ENCODE measurements at places on chromosomes 7 and 10.

DNA sequence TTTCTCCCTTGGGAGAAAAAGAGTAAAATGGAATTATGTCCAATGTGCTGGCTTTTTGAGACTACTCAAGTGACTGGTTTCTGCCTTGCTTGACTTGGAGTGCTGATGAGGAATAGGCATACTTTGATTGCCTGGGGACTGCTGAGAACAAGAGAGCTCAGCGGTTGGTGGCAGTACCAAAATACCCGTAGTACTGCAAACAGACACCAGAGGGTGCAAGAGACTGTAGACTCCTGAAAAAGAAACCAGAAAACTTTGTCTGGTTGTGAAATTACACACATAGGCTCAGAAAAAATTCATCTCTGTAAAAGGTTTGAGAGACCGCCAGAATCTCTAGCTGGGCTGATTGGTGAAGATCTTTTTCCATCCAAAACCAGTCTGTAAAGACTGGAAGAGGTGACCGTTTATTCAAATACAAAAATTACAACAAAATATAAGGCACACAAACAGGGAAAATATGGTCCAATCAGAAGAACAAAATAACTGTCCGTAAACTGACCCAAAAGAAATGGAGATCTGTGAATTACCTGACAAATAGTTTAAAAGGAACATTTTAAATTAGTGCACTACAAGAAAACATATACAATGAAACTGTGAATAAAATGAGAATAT lies 18.5 kb downstream of the BICC1 start:
- DNase-seq = peak; percentile 33

GRCh38 chr10:132097609-132098377 lies 32.0 kb downstream of the JAKMIP3 start:
- no peak for DNase-seq

- DNase-seq = no peak
Measured at GRCh38 chr10:3472287-3473051, 299.9 kb upstream of the PITRM1 start.

GRCh38 chr7:52799817-52800216 lies 235.6 kb upstream of the POM121L12 start:
- no peak for DNase-seq

GRCh38 chr7:123303926-123304325 lies 104.2 kb upstream of the SLC13A1 start:
- no peak for DNase-seq

DNA sequence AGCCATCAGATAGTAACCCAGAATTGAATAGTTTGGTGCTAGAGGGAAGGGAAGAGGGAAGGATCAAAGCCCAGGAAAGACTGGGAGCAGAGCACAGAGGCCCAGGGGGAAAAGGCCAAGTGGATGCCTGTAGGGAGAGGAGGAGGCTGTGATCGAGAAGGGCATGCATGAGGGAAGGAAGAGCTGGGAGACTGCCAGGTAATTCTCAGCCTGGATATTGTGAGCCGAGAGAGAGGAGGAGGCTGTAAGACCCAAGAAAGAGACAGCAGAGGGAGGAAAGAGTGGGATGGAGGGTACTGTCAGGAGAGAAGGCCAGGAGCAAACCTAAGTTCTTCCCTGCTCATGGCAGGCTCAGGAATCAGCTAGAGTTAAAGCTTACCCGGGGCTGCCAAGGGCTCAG lies 178.2 kb downstream of the CCDC3 start:
- DNase-seq = no peak

- DNase-seq = no peak
Measured at GRCh38 chr7:128420773-128421172, 11.0 kb upstream of the IMPDH1 start.

DNA sequence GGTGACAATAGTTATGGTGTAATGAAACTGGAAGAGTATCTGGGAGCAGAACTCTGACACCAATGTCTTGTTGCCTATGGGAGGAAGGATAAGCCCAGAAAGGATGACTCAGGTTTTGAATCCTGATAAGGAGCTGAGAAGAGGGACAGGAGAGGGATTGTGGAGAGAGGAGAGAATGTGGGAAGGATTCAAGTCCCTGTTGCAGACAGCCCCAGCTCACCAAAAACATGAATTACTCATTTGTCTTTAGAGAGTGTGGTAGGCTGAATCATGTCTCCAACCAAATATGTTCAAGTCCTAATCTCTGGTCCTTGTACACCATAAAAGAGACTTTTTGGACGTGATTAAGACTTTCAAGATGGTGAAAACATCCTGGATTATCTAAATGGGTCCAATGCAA lies 206.9 kb upstream of the PHYHIPL start:
- DNase-seq = no peak

DNA sequence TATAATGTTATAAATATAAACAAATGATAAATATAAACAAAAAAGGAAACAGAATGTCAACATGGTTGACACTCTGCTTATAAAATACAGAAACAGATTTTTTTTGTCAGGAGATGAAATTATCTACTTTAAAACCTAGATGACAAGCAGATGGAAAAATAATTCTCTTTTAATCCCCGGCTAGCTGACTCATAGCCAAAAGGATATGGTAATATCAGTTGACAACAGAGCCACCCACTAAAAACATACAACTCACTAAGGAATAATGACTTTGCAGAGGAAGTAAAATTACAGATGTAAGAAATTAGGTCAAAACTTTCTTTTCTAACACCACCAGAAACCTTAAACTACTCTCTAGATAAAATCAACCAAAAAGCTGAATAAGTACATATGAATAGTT lies 131.1 kb upstream of the ABCB5 start:
- no peak for DNase-seq

DNA sequence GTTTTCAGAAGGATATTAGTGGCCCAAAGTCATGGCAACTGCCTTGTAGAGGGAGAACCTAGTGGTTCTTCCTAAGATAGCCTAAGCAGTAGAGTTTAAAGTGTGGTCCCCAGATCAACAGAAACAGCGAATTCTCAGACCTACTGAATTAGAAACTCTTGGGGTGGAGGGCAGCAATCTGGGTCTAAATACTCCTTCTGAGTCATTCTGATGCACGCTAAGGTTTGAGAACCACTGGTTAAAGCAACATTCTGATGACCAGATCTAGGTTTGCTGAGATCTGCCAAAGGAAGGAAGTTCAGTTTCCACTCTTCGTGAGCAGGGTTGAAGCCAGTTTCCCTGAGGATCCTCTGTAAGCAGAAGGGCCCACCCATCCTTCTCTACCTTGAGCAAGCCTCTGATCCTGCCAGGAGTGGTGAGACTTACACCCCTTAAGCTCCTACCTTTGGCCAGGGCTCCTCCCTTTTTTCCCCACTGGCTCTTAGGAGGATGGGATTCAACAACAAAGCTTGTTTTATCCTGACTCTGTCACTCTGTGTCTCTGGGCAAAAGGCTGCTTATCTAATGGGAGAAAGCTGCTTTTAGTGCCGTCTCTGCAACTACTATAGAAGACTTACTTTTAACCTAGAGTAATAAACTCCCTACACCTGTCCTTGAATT lies 26.8 kb upstream of the TRUB1 start:
- no peak for DNase-seq

- DNase-seq = no peak
Measured at GRCh38 chr7:115476671-115477181, 553.8 kb downstream of the TFEC start.

GRCh38 chr10:33521062-33521461 lies 186.6 kb upstream of the NRP1 start:
- no peak for DNase-seq

DNA sequence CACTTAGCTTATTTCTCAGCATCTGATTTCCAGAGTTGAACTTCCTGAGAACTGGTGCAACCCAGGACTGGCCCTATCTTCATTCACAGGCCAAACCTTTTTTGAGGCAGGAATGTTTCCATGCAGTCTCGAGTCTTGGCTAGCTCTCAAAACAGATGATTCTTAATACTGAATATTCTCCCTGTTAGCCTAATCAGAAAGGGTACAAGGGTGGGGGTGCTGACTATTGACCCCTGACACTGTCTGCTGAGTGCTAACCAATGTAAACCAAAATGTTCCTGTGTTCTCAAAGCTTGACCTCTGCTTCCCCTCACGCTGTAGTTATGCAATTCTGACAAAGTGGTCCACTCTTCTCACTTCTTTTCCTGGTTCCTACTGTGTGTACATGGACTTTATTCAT lies 25.3 kb downstream of the VWDE start:
- no peak for DNase-seq

DNA sequence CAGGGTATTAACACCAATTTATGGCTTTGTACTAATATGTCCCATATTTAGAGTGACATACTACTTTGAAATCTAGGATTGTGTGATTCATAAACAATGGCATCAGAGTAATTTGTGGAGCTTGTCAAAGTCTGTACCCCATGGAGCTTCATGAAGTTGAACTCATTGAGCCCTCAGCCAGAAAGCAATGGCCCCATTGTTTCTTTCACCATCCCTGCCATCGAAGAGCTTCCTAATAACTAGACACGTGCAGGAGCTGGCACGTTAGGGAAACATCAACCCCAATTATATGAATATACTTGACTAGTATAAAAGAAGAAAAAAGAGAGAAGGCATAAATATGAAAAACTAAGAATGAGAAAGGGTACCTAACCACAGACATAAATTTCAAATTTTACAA lies 206.6 kb downstream of the CXCL12 start:
- no peak for DNase-seq

GRCh38 chr10:114723991-114724715 lies 66.1 kb upstream of the ABLIM1 start:
- no peak for DNase-seq

GRCh38 chr10:102113956-102114857 lies 6.0 kb downstream of the LDB1 start:
- DNase-seq = no peak

DNA sequence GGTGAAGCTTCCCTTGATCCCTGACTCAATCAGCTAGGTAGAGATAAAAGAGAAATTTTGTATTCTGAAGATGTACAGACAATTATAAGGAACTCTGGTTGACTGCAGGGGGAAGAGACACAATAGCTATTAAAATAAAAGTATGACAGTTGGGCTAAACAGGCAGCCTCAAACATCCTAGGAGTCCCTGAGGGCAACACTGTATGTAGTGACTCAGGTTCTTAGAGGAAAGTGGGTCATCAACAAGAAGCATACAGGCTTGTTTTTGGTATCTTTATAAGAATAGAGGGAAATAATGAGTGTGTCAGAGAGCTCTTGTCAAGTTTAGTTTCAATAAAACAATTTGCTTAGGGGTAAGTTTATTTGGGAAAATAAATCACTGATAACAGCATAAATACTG lies 150.3 kb downstream of the AUTS2 start:
- DNase-seq = no peak

GRCh38 chr10:117284716-117285494 lies 44.0 kb downstream of the SLC18A2 start:
- peak; percentile 93 for DNase-seq

DNA sequence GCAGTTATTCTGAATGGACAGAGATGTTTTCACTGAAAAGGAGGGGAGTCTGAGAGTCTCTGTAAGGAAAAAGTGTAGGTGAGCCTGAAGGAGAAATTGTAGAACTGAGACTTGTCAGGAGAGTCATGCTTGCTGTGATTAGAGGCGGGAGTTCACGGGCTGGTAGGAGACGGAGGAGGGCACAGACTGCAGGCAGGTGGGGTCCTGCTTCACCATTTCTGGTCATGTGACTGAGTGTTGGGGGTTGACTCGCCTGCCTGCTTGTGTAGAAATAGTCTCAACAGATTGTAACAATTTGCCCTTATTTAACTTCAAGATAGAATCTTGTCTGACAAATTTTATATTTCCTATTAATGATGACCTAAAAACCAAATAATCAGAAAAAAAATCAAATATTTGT lies 70.3 kb downstream of the OGDH start:
- DNase-seq = no peak

DNA sequence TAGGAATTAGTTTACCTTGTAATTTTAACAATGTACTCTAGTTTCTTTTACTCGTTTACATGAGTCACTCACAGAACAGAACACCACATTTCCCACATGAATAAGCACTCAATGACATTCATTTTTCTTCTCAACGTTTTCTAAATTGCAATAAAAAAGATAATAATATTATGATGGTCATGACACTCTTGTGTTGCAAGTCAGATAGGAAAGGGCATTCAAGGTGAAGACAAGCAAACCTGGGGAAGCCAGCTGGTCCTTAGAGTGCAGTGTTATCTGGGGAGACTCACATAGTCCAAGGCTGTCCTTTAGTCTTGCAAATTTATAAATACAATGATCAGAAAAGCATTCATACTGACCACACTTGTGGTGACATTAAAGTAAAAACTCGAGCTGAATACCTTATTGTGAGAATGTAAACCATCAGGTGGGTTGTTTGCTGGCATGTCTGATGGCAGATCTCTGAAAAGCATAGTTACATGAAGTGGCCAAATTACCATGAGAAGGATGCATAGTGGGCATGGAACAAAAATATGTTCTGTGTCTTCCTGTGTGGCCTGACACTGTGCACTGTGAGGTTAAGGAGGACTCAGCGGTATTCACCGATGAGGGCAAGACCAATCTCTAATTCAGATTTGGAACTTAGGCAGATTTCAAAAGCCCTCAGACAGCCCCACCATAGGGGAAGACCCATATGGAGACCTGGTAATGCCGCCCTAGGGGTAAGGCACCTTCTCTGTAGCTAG lies 158.9 kb upstream of the ASAH2 start:
- DNase-seq = no peak

GRCh38 chr10:63094405-63094804 lies 38.7 kb upstream of the NRBF2 start:
- no peak for DNase-seq

- DNase-seq = no peak
Measured at GRCh38 chr7:41027428-41028115, 675.3 kb downstream of the INHBA start.

DNA sequence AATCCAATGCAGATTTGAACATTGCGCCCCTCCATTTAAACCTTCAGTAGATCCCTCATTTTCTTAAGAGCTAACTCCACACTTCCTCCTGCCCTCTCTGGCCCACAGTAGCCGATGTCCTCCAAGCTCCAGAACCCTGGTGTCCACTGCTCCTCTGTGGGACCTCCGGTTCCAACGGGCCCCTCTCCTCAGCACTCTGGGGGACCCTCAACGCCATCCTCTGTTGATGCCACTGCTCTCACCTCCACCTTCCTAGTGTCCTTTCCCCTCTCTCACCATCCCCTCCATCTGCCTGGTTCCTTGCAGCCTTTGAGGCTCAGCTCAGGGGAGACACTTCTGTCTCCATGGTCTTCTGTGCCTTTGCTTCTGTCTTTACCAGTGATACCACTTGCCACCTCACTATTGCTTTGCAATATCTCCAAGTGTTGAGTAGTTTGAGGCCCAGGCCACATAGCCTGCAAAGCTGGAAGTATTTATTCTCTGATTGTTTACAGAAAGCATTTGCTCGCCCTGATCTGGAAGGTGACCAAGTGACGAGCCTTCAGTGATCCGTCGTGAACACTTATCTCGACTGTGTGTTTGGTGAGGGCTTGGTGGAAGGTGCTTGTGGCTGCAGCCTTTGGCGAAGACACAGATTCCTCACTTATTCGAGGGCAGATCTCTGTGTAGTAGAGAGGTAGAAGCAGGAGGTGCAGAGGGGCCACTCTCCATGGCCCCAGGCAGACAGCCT lies 104.8 kb upstream of the SHH start:
- DNase-seq = no peak

GRCh38 chr7:98456866-98457265 lies 56.0 kb upstream of the BAIAP2L1 start:
- no peak for DNase-seq

GRCh38 chr10:88582411-88582805 lies 710 bp downstream of the RNLS start:
- no peak for DNase-seq
